ENCODE measurements at places on chromosomes 2 and 18.

DNA sequence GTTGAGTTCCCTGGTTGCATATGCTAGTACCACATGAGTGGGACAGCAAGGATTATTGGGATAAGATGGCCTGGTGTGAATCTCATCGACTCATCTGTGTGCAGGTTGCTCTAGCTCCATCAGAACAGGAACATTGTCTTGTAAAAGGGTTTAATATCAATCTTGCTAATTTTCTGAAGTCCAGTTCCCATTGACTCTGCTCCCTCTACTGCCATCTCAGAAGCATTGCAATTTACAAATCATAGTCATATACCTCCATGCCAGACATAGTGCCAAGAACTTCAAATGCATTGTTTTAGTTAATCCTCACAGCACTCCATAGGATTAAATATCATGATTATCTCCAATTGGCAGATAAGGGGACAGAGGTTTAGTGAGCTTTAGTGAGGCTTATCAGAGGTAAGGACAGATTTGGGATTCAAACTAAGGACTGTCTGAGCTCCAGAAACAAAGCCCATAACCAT is 4.8 kb upstream of the STAT4 start:
- DNase-seq: peak; percentile 32

DNA sequence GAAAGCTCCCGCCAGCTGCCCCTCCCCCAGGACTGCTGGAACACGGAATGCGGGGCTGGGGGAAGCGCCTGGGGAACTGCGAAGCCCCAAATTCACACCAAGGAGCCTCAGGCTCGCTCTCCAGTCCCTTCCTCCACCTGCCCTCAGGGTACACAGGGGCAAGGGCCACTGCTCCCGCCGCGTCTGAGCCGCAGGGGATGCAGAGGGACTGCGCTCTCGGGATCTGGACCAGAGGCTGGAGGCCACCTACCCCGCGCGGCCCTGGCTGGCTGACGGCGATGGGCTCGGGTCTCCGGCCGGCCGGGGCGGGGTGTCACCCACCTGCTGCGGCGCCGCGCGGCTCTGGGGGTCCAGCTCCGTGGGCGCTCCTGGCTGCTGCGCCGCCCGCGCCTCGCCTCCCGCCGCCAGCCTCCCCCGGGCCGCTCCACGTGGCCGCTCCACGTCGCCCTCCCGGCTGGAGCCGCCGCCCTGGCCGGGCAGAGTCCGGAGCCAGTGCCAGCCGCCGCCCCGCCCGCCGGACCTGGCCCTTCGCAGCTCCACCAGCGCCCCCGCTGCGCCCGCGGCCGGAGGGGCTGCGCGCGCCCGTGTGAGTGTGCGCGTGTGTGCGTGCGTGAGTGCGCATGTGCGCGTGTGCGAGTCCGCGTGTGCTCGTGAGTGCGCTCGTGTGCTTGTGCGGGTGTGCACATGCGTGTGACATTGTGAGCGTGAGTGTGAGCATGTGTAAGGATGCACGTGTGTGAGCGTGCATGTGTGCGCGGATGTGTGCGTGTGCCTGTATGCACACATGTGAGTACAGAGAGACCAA is at the start of gene CGREF1:
TSS of gene CGREF1 (minus strand) at position 604 of the 805 bp plus-strand sequence. CDS start 14,762 bp downstream, outside the sequence.
- DNase-seq: peak; percentile 43

DNA sequence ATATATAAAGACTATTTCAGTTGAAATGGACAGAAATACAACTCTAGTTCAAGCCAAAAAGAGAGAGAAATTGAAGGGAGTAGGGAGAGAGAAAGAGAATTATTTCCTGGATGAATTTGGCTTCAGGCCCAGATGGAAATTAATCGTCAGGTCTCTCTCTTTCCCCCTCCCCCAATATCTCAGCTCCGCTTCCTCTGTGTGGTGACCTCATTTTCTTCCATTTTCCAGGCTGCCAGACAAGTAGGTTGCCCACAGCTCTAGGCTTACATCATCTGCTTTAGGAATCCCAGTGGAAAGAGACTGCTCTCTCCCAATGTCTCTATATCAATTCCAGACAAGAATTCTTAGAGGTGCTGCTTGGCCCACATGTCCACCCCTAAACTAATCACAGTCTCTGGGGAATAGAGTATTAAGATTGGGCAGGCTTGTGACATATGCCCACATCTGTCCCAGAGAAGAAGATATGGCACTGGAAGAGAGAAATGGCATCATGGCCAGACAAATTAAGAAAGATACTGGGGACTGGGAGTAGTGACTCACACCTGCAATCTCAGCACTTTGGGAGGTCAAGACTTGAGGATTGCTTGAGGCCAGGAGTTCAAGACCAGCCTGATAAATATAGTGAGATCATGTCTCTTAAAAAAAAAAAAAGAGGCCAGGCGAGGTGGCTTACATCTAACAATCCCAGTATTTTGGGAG is 37.2 kb upstream of the CFAP36 start:
- peak; percentile 34 for DNase-seq

DNA sequence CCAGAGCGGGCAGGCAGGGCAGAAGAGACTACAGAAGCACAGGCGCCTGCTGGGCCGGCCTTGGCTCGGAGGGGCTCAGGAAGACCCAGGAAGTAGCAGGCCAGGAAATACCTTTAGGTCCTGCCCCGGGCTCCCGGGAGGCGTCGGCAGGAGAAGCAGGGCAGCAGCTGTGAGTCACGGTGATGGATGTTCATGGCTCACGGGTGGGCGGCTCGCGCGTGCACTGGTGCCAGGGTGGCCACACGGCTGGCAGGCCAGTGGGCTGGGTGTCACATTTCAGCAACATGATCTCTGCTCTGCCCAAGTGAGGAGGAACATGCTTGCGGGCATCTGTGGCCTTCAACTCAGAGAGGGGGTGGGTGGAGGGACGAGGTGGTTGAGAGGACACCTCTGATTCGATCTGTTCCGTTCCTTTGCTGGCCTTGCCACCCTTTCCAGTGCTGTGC is 139.3 kb downstream of the KLHL29 start:
- DNase-seq: no peak

DNA sequence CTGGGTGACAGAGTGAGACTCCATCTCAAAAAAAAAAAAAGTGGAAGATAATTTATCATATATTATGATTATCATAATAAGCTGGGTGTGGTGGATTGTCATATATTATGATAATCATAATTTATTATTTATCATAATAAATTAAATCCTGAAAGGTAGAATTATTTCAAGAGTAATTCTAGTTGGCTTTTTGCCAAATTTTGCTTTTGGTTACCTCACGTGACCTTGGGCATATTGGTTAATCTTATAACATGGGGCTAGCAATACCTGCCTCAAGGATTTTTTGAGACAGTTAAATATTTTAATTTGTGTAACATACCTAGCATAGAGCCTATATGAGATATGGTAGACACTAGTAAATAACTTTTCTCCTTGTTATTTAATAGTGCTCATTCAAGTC is 111.3 kb upstream of the TTC27 start:
- DNase-seq: no peak

- no peak for DNase-seq
Measured at GRCh38 chr18:78754311-78755043, 225.1 kb upstream of the SALL3 start.

- DNase-seq: peak; percentile 21
Measured at GRCh38 chr2:236782938-236783337, 213.3 kb downstream of the ACKR3 start.

- no peak for DNase-seq
Measured at GRCh38 chr2:134132490-134132857, 121.4 kb upstream of the MGAT5 start.

DNA sequence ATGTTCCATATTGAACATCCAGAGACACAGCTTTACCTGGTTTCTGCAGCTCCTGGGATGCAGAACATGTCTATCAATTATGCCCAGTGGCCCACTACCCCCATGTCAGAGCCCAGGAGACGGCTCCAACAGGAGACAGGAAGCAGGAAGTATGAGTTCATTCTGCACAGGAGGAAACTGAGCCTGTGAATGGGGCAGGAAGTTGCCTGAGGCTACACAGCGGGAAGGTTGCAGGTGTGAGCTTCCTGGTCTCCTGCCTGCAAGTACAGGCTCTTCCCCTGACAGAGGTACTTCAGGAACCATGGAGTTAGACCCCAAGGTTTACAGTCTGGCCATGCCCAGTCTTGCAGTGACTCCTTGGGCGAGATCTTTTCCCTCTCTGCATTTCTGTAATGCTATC is 2.8 kb upstream of the BOK start:
- DNase-seq: no peak

DNA sequence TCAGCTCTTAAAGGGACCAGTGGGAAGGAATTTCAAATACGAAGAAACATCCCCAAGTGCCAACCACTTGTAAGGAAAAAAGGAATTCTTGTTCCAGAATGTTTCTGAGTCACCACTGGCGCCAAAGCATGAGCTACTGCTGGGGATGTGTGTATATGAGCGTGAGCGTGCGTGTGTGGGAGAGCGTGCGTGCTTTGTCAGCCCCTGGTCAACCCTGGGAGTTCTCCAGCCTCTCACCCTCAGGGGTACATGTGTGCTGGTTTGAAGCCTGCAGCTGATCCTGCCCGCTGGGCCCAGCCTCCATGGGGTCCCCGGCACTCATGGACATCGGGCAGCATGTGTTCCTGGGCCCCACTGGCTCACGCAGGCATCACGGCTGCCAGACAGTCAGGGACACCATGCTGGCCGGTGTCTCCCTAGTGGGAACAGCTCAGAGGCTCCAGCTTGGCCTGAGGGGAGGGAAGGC is 17.1 kb downstream of the HS6ST1 start:
- no peak for DNase-seq
